ENCODE measurements at places on chromosomes 16 and 17.
A peak's percentile ranks its signal among the peaks of the same experiment; 100 is the strongest.

GRCh38 chr17:32941419-32942032 lies 13.6 kb downstream of the TMEM98 start:
- DNase-seq: no peak

- no peak for DNase-seq
These were observed 5.1 kb downstream of the ETV4 start for GRCh38 chr17:43540821-43541674.

GRCh38 chr16:68022278-68022727 lies 729 bp downstream of the DDX28 start:
- no peak for DNase-seq

DNA sequence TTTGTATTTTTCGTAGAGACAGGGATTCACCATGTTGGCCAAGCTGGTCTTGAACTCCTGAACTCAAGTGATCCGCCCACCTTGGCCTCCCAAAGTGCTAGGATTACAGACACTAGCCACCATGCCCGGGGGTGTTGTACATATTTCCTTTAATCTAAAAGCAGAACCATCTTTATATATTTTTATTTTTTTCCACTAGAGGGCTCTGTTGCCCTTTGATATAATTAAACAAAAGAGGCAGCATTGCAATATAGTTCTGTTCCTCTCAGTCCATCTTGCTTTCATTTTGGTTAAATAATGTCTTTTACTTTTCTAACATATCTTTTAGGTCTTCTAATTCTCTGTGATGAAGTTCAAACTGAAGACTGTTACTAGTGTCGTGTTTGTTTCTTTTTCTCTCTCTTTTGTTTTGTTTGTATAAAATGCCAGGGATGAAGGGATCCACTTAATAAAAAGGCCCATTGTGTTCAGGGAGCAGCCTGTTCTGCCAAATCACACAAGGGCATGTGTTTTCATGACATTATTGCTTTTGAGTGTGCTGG lies 23.4 kb downstream of the WWOX start:
- no peak for DNase-seq

- no peak for DNase-seq
These were observed 5.7 kb upstream of the SULT1A2 start for GRCh38 chr16:28602529-28602928.

- DNase-seq: peak; percentile 83
These were observed 6.9 kb upstream of the ACTG1 start for GRCh38 chr17:81519284-81520020.

GRCh38 chr17:34820248-34820801 lies 140.9 kb downstream of the CCT6B start:
- no peak for DNase-seq

DNA sequence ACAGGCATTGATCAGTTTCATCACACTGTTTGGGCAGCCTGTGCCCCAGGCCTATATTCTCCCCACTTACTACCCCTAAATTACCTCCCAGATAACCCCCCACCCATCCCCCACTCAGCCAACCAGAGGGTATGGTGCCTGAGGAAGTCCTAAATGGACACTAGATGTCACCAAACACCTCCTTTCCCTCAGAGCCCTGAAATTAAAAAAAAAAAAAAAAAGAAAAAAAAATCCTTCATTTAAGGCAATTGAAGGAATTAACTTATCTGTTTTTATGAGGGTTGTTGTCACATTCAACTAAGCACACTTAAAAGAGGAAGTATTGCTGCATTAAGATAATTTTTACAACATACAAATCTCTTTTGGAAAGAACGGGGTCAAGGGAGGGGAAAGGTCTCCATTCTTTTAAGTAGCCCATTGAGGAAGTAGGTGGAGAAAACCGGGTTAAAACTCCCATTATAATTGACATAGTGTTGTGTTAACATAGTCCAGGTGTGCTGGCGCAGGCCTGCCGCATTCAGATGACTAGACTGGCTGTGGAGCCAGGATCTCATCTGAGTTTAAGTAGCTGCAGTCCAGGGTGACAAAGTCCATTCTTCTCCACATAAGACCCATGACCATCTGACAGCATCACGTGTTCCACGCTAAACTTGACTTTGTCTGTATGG lies 46.3 kb downstream of the SNX11 start:
- DNase-seq: peak; percentile 7

DNA sequence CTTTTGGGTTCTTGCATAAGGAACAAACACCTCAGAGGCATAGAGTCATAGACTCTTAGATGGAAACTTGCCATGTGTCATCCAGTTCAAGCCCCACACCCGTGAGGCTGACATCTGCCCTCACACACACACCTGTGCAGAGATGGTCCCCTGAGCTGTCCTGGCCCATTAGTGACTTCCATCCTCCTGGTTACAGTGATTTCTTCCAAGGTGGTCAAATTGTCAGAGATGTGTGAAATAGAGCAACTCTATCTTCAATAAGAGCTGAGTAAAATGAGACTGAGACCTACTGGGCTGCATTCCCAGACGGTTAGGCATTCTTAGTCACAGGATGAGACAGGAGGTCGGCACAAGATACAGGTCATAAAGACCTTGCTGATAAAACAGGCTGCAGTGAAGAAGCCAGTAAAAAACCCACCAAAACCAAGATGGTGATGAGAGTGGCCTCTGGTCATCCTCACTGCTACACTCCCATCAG lies 342.2 kb upstream of the TNRC6C start:
- DNase-seq: no peak

GRCh38 chr16:27483624-27484023 lies 66.1 kb downstream of the GTF3C1 start:
- DNase-seq: no peak

DNA sequence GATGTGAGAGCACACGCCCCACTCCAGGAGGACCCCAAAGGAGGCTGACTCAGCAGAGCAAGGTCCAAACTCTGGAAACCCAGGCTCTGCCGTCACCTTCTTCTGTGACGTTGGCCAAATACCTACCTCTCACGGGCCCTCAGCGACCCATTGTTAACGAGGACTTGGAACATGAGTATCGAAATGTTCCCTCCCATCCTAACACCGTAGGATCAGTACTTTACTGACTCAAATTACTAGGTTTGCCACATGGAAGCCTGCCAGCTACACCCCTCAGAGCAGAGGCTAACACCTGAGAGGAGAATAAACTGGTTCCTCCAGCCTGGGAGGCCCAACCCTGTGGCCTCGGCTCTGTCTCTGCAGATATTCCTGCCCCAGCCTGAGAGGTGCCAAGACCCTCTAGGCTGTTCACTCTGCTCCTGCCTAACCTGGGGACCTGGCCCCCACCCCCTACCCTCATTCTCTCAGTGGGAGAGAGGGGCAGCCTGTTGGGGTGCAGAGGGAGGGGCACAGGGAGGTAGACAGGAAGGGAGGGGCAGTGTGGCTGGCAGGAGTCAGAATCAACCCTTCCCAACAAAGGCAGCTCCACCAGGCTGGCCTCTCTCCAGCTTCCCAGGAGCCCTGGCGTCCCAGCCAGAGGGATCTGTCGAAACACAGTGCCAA lies 4.4 kb downstream of the PITPNM3 start:
- no peak for DNase-seq

GRCh38 chr16:76346210-76346609 lies 69.0 kb downstream of the CNTNAP4 start:
- DNase-seq: no peak

DNA sequence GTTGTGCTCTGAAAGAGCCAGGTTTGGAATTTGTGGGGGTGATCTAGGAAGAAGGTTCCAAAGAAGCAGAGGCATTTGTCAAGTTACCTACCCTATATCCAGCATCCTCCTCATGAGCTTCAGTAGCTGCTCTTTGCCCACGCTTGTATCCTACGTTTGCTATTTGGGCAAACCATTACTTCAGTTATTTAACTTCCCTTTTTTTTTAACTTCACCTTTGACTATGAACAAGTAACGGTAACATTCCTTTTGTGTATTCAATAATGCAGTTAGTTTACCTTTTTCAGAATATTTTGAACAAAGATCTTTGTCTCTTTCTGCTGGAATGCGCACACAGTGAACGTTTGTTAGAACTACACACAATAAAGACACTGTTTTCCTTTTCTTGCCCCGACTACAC lies 41.5 kb downstream of the CYB5B start:
- no peak for DNase-seq

DNA sequence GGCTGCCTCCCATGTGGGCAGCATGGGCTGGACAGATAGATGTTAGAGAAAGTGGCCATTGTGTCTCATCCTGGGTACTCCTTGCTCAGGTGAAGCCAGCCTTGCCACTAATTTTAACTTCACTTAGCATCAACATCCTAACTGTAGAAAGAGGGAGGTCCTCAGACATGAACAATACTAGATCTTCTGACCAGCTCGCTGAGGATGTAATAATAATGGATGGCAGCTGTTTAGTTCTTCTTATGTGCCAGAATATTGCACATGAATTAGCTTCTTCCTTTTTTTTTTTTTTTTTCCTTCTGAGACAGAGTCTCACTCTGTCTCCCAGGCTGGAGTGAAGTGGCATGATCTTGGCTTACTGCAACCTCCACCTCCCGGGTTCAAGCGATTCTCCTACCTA lies 232.4 kb downstream of the CCDC182 start:
- no peak for DNase-seq

DNA sequence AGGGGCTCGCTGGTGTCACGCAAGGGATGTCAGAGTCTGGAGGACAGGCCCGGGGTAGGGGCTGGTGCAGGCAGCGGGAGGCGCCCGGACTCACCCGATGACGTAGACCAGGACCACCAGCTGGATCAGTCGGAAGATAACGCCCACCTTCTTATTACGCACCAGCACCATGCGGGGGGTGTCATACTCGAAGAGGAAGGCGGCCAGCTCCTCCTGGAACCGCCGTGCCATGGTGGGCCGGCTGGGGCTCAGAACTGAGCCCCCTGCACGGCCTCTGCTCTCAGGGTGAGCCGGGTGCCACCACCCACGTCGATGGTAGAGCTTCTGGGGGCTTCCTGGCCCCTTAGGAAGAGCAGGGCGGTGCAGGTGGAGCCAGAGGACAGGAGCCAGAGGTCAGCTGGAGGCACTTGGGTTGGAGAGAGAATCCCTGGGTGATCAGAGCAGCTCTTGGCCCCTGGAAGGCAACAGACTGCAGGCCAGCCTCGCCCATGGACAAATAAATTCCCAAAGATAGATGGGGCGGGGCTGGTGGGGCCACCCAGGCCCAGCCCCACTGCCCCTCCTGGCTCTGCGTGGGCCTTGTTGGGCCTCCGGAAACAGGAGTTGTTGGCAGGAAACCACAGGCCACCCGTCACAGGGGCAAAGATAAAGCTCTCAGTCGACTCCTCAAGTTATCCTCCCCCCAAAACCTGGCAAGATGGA lies at the start of gene P2RX1:
P2RX1 (minus strand) TSS at position 471 of the 702 bp plus-strand sequence; CDS start at position 231, 240 bp downstream.
- peak; percentile 47 for DNase-seq

DNA sequence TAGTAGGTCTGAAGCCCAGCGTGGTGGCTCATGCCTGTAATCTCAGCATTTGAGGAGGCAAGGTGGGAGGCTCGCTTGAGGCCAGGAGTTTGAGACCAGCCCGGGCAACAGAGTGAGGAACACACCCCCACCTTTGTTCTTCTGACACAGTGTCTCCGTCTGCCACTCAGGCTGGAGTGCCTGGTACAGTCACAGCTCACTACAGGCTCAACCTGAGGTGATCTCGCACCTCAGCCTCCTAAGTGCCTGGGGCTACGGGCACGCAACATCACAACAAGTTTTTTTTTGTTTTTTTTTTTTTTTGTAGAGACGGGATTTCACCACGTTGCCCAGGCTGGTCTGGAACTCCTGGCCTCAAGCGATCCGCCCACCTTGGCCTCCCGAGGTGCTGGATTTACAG lies 6.7 kb upstream of the TLCD3A start:
- no peak for DNase-seq

GRCh38 chr17:15157051-15157450 lies 108.1 kb downstream of the PMP22 start:
- DNase-seq: no peak

- no peak for DNase-seq
These were observed 5.1 kb downstream of the RANBP10 start for GRCh38 chr16:67801241-67801640.

DNA sequence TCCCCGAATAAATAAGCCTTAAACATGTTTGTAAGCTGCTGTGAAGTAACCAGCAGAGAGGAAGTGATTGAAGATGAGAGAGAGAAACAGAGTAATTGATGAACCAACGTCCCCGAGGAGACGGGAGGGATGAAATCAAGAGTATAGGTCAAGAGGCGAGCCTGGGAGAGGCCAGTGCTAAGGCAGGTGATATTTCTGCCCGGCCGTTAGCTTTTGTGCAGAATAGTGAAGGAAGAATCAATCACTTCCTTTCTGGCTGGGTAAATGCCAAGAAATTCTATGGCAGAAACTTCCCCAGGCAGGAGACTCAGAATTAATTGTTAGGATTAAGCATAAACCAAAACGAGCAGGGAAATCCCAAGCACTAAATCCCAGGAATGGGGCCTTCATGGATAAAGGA lies 273.8 kb downstream of the CDH13 start:
- DNase-seq: no peak

DNA sequence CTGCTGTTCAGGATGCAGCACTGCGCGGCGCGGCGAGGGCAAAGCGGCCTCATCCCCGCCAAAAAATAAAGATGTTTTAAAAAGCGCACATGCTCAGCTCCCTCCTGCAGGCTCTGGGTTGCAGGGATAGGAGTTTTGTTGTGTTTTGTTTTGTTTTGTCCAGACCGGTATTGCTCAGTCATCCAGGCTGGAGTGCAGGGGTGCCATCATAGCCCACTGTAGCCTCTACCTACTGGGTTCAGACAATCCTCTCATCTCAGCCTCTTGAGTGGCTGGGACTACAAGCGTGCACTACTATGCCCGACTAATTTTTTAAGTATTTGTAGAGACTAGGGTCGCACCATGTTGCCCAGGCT lies 636 bp downstream of the WWOX start:
- DNase-seq: no peak

GRCh38 chr16:86809458-86809955 lies 231.2 kb downstream of the FOXL1 start:
- no peak for DNase-seq
